ENCODE measurements at places on chromosomes 5 and 9.
A peak's percentile ranks its signal among the peaks of the same experiment; 100 is the strongest.

- DNase-seq, result no peak
These were observed 242.1 kb upstream of the ZNF462 start for GRCh38 chr9:106620866-106621265.

- DNase-seq, result peak; percentile 100
These were observed at the start of gene DUSP1 for GRCh38 chr5:172770675-172771438. Gene DUSP1 (minus strand): TSS chr5:172771195. CDS start chr5:172770952, 243 bp downstream.

DNA sequence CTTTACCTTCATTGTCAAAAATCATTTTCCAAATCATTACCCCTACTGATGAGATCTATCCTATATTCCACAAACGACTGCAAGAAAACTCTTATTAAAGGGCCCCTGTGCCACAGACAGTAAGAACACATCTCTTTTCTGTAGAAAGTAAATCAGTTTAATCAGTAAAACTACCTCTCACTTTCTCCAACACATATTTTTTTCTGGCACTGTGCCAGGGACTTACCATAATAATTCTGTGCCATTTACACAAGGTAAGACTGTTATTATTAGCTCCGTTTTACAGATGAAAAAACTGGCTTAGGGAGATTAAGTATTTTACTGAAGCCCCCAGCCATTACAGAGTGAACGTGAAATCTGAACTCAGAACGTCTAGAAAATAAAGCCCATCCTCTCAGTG lies 587.0 kb upstream of the COX7C start:
- DNase-seq, result no peak

DNA sequence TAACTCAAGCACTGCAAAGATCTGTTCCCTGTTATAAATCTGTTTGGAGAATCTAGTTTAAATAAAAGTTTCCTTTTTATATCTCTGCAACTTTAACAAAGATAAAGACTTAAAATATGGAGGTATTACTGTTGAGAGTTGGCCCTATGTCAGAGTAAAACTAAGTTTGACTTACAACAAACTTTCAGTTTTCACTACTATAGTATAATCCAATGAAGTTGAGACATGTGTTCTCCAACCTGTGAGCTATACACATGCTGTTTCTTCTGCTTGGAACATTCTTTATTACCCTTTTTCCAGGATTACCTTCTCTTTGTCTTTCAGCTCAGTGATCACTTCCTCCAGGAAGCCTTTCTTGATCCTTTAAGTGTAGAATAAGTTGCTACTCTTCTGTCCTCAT lies 1109.3 kb downstream of the MAT2B start:
- DNase-seq, result no peak

DNA sequence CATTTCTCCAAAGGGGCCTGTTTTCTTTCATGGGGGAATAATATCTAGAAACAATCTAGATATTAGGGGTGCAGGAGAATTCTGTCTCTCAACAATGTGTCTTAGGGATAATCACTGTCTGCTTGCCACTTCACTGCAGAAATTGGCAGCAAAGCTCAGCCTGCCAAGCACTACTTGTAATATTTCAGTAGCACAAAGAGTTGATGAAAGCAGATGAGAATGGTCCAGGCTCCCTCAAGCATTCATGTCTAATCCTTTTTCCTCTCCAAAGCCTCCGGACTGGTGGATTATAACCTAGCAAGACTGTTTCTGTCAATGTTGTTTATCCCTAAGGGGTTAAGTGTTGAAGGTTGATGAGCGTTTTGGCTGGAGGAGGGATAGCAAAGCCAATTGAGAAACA lies 13.3 kb upstream of the MPDZ start:
- DNase-seq, result no peak

GRCh38 chr5:144332265-144332664 lies 161.6 kb downstream of the KCTD16 start:
- DNase-seq, result no peak

- no peak for DNase-seq
These were observed 410.2 kb downstream of the PRR16 start for GRCh38 chr5:120874081-120874862.

DNA sequence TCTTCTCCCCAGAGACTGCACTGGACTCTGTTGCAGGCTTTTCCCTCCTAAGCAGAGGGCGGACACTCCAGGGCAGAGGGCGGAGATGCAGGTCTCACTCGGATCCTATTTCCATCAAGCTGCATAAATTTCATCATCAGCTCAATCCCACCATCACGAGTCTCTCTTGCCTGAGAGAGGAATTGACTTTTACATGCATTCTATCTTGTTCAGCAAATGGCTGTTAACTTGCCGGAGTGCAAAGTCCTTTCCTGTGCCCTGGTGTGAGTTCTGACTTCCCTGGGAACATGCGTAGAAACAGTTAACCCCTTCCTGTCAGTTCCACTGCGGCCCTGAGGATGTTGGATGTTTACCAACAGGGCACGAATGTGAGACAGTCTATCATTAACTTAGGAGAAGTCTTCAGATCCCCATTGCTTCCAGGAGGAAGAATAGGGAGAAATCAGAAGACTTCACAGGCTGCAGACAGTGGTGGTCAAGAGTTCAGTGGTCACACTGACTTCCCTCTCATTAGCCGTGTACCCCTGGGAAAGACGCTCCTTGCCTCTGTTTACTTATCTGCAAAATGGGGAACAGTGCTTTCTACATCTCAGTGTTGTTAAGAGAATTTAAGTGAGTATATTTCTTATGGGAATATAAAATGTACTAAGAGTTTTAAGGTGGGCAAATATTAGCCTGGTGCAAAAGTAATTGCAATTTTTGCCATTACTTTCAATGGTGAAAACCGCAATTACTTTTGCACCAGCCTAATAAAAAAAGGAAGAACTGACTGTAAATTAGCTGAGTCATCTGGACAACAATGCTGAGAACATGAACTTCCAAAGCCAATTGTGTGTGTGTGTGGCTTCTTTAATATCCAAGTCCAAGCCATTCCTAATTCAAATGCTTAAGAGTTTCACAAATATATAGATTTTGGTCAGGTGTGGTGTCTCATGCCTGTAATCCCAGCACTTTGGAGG lies 248.0 kb downstream of the DRD1 start:
- DNase-seq, result no peak

DNA sequence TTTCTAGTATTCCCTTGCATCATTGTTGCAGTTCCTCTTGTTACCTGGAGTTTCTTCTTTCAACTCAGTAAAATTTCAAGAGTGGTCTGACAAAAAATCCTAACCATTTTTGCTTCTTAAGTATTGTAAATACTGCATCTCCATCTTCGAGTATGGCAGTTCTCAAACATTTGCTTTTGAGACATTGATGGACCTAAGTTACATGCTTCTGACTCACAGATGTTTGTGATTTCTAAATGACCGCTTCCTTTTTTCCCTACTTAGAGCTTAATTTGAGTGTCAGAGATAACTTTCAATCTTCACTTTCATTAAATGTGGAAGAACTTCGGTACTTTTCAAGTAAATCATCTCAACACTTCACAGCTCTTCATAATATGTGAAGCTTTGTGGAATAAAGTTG lies 4.2 kb downstream of the UHRF2 start:
- DNase-seq, result no peak

DNA sequence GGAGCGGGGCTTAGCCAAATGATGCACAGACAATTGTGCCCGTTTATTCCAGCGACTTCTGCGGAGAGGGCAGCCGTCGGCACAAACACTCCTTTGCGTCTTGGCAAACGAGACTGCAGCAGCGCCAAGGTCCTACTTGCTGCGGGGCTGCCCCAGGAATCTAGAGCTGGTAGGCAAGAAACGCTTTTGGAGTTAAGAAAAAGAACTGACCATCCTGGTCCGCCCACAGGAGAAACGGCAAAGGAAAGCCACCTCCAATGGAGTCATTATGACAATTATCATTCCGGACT lies 2.3 kb downstream of the RXFP3 start:
- no peak for DNase-seq

GRCh38 chr5:43409809-43410271 lies 2.4 kb downstream of the CCL28 start:
- peak; percentile 58 for DNase-seq

- DNase-seq, result no peak
These were observed 79.0 kb downstream of the MACROH2A1 start for GRCh38 chr5:135319928-135320606.

DNA sequence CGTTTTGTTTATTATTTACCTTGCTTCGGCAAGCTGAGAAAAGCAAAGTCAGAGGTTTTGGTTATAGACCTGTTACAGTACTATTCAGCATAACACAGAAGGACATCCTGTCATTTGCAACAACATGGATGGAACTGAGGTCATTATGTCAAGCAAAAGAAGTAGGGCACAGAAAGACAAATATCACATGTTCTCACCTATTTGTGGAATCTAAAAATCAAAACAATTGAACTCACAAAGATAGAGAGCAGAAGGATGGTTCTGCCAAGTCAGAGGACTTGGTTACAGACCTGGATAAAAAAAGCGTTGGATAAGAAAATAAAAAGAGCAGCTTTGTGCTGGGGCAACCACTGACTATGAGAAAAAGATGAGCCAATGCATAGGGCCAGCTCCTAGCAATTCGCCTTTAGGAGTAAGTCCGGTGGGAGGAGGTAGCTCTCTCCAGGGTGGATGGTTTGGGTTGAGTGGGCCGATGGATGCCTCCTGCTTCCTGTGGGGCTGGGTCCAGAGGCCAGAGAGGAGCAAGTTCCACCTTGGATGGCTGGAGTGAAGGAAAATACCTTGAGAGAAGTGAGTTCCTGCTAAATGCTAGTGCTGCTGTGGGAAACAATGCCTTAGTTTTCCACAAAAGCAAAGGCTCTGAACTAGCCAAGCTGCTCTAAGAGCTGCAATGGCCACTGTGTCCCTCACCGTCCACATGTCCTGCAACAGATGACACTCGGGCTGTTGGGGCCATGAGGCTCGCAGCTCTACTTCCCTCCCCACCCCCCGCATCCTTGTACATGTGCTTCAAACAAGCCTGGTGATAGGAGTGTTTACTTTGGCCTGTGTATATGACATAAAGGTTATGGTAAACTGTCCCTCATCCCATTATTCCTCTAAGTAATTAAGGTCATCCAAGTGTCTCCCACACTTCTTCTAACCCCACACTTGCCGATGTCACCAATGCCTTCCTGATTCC lies 38.4 kb downstream of the ACOT12 start:
- DNase-seq, result no peak

GRCh38 chr5:143235423-143235822 lies 168.1 kb downstream of the NR3C1 start:
- DNase-seq, result no peak

DNA sequence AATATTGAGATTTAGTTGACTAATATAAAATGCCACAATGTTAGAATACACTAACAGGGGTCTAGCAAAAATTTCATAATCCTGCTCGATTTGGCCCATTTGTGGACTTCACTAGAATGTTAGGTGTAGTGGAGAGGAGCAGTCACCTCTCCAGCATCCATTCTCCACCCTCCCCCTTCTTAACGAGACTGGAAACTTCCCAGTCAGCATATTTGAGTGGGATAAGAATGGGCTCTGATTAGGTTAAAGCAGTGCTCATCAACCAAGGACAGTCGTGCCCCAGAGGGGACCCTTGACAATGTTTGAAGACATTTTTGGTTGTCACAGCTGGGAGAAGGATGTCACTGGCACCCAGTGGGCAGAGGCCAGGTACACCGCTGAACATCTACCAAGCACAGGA lies 46.7 kb downstream of the FANCC start:
- no peak for DNase-seq

DNA sequence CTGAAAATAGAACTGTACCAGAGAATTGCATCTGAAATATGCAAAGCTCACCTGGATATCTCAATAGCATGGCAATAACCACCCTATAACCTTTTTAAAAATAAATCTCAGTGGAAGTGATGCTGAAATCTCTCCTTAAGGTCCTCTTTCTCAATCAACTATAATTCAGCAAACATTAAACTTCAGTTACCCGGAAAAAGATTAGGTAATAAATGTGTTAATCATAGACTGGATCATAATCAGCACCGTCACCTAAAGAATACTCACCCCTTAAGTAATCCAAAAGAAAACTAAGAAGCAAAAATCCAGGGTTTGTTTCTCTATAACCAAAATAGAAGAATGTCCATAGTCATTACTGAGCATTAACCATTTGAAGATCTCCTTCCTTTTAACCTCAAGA lies 44.3 kb upstream of the DENND4C start:
- no peak for DNase-seq

- DNase-seq, result peak; percentile 46
These were observed 7.3 kb downstream of the GRK6 start for GRCh38 chr5:177433658-177434217.

DNA sequence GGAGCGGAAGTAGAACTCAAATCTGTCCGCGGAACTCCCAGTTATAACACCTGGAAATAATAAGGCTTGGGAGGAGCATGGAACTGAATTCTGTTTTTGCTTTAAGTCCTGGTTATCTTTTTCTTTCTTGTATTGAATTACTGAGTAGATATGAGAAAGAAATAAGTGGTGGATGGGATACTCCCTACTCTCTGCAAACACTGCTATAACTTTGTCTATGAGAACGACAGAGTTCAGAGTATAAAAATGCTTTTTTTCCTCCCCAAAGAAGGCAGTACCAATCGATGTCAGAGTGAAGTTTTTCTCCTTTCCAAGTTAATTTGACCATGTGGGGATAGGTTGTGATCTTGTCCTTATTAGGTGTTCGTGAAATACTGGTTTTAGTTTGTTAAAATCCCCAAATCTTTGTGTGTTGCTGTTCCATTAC lies 1.2 kb downstream of the RIC1 start:
- no peak for DNase-seq

DNA sequence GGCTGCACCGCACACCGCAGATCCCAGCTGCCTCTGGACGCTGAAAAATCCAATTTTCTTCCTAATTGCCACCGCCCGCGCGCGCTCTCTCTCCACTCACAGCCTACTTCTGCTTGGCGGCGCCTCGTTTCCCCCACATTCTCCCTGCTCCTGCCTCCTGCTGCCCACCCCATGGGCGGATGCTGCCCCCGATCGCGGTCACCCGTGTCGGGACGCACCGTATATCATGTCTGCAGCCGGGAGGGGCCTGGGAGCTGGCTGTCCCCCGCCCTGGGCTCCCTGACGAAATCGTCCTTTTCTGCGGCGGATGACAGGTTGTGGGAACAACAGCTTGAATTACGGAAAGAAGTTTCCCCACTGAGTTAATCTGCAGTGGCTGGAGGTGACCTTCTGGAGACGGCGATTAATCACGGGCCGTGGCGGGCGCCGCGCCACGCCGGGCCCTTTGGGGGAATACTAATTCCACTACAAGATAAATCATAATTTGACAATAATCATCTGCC lies 36.3 kb upstream of the PSD2 start:
- DNase-seq, result no peak
